ENCODE measurements at places on chromosomes 5 and 9.

- no peaks in the 10 kb centered on the region for H3K27me3 ChIP-seq
- no peak overlapping the region for H3K27ac ChIP-seq
- no peak overlapping the region for H3K4me3 ChIP-seq
- no peaks in the 10 kb centered on the region for H3K36me3 ChIP-seq
Observed at GRCh38 chr5:137022725-137023124, 476.4 kb downstream of the SPOCK1 start.

GRCh38 chr5:41636605-41637004 lies 126.2 kb upstream of the PLCXD3 start:
- H3K4me3 ChIP-seq = no peak overlapping the region
- no peaks in the 10 kb centered on the region for H3K4me1 ChIP-seq
- no peaks in the 10 kb centered on the region for H3K36me3 ChIP-seq
- DNase-seq = no peak

GRCh38 chr5:21573416-21574314 lies 1279.5 kb downstream of the CDH12 start:
- H3K27ac ChIP-seq = no peak overlapping the region
- no peaks in the 10 kb centered on the region for H3K36me3 ChIP-seq
- H3K4me1 ChIP-seq = no peaks in the 10 kb centered on the region
- DNase-seq = no peak
- H3K27me3 ChIP-seq = no peaks in the 10 kb centered on the region
- no peak overlapping the region for H3K4me3 ChIP-seq

DNA sequence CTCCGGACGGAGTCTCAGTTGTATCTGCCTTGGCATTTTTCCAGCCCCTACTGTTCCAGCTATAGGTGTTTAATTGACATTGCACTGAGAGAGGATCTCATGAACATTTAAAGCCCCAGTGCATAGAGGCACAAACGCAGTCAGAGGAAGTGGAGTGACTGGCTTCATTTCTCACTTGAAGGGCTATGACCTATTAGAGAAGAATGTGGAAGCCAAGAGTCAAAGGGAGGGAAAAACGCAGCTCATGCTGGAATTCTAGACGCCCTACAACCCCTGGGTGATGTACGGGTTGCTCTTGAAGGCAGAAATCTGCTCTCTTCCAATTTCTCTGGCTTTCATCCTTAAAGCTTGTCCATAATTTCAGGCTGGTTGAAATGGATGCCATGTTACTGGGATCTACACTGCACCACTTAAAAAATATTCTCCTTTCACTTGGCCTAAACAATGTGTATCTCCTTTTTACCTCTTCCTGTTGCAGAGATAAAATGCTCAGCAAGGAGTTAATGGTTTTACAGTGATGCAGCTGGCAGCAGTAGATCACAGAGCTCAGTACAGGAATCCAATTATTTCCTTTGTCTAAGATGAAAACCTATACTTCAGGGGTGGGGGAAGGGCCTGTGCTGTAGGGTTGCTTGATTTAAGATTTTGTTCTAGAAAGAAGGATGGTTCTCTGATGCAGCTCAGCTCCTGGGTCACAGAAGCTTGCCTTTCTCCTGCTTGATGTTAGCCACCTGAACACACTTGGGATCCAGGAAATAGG lies 61.8 kb upstream of the MAMDC2 start:
- no peaks in the 10 kb centered on the region for H3K27me3 ChIP-seq
- no peak overlapping the region for H3K27ac ChIP-seq
- no peaks in the 10 kb centered on the region for H3K36me3 ChIP-seq
- no peak overlapping the region for H3K4me3 ChIP-seq

DNA sequence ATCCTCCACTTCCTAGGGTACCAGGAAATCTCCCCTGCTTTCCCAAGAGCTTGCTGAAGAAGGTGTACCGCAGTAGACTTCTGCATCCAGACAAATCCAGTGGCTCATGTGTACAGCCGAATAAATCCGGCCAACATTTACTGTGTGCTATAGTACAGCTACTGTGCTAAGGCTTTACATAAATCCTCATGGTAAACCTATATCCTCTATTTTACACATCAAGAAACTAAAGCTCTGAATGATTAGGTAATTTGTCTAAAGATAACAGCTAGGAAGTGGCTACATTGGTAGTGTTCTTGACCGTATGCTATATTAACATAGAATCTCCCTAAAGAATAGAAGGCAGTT lies 511 bp upstream of the WDR41 start:
- peaks cover 12% of the 10 kb centered on the region for H3K4me1 ChIP-seq
- H3K4me3 ChIP-seq = no peak overlapping the region
- no peak for DNase-seq
- peaks cover 5% of the 10 kb centered on the region for H3K36me3 ChIP-seq
- no peaks in the 10 kb centered on the region for H3K27me3 ChIP-seq

DNA sequence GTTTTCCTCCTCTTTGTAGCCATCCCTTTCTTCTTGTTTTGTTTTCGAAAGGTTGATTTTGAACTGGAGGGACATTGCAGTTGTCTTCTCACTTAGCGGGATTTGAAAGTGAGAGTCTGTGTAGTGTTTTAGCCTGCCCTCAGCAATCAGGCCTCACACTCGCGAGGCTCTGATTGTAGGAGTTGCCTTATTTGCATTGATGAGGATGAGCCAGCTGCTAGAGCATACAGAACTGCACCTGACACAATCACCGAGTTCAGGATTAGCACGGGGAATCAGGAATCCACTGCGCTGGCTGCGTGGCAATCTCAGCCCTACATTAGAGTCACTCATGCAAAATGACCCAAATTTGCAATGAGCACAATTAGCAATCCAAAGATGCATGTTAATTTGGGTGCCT lies 122.5 kb upstream of the TMEM161B start:
- no peak overlapping the region for H3K4me3 ChIP-seq
- no peaks in the 10 kb centered on the region for H3K4me1 ChIP-seq
- no peaks in the 10 kb centered on the region for H3K36me3 ChIP-seq
- no peak for DNase-seq
- H3K27me3 ChIP-seq = no peaks in the 10 kb centered on the region

DNA sequence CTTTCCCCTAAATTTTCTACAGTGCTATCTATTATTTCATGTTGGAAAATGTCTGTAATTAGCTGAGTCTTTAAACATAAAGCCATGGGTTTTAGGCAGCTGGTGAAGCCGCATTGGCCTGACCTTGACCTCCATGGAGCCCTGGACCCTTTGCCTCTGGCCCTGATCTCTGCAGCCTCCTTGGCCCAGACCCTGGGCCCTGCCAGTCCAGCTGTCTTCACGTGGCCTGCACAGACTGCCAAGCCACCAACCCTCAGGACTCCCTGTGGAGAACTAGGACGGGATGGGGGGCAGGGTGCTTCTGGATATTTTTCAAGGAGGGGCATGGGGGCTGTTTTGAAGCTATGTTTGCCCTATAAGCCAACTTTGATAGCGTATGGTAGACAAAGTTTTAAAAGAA lies 29.8 kb upstream of the PPARGC1B start:
- no peaks in the 10 kb centered on the region for H3K27me3 ChIP-seq
- H3K4me3 ChIP-seq = no peak overlapping the region
- no peak overlapping the region for H3K27ac ChIP-seq

DNA sequence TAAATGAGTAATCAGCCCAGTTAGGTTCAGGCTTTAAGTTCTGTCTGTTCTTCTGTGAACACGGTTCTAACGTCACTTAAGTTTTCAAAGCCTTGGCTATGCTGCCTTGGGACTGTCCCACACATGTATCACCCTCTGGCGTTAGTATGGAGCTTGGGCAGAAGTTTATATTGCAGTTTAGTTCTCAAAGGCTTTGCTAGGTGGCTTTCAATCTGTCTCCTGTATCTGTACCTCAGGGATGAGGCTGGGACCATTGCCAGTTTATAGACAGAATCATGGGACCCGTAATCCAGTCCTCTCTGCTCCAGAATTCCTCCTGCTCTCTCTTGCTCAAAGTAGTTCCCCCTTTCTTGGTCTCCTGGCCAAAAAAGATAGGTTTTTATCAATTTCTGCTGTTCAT lies 12.1 kb downstream of the C9orf40 start:
- DNase-seq = no peak
- no peak overlapping the region for H3K27ac ChIP-seq
- H3K36me3 ChIP-seq = no peaks in the 10 kb centered on the region
- no peaks in the 10 kb centered on the region for H3K27me3 ChIP-seq

DNA sequence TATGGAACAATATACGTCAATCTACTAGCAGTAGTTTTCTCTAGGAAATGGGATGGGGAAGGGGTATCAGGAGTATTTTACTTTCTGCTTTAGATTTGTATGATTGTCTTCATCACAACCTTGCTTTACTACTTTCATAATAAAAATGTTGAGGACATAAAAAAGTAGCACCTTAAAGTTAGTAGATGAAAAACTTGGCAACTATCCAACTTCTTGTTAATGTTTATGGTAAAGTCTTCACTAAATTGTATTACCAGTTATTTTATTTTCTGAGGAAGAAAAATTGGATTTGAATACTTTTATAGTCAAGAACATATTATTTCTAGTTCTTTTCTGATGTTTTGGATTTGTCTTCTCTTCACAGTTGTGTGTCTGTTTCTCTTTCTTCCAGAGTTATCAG lies 372.1 kb downstream of the ARRDC3 start:
- no peaks in the 10 kb centered on the region for H3K27me3 ChIP-seq
- H3K4me3 ChIP-seq = no peak overlapping the region
- H3K4me1 ChIP-seq = no peaks in the 10 kb centered on the region
- no peak overlapping the region for H3K27ac ChIP-seq

- H3K27ac ChIP-seq = no peak overlapping the region
- H3K27me3 ChIP-seq = peaks cover 98% of the 10 kb centered on the region
- no peaks in the 10 kb centered on the region for H3K36me3 ChIP-seq
- DNase-seq = no peak
Observed at GRCh38 chr5:3602785-3603502, 7.3 kb downstream of the IRX1 start.

DNA sequence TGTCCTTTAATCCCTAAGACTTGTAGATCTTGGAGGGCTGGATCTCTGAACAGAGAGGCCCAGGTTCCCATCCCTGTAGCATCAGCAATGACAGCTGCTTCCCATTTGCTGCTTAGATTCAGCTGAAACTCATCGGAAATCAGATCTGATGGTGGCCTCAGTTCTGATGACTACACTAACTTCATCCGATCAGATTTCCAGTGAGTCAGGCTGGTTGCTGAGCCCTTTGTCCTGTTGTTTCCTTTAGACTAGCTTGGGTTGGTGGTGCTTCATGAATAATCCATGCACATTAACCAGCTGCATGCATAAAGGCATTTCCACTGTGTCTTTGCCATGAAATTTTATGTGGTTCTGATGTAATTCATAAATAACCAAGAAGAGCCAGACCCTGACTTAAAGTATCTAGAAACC lies 195.2 kb upstream of the TUT7 start:
- DNase-seq = no peak
- no peaks in the 10 kb centered on the region for H3K36me3 ChIP-seq
- no peak overlapping the region for H3K27ac ChIP-seq
- H3K4me3 ChIP-seq = no peak overlapping the region

DNA sequence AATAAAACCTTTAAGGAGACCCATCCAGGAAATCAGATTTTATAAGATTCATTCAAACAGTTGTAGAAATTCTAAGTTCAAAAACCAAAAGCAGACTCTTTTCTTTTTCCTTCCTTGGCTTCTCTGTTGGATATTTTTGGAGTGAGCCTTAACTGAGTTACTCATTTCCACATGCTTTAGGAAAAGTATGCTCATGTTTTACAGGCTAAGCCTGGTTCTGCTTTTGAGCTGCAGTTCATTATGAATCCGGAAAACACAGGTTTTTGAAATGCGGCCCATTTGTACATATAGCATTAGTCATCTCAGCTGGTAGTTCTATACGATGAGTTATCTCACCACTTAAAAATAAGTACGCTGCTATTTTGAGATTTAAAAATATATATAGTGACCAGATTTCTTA lies 156.6 kb upstream of the DMRT1 start:
- no peaks in the 10 kb centered on the region for H3K4me1 ChIP-seq
- H3K4me3 ChIP-seq = no peak overlapping the region
- H3K27ac ChIP-seq = no peak overlapping the region

DNA sequence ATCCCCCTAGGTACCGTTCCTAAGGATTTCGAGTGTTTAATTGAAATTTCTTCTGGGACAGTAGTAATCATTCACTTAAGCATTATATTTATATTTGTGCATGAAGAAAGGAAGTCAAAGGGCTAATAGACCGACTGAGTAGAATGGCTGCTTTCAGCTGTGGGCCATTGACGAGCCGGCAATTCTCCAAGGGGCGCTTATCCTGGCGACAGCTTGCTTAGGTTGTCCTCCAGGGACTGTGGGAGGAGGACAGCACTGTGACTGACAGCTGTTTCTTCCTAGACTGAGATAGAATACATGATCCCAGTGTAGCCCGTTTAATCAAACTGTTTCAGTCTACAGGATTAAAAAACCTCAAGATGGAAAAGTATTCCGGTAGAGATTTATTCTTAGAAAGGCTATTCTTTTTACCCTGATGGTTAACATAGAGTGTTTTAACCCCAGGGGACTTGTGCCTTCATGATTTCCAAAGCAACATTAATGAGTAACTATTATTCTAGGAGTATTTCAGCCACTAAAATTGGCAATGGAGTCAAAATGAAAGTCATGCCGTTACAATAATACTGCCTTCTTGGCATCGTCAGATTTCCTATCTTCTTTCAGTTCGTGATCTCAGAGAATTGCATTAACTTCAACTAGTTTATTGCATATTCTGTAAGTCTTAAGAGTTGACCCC lies 943.1 kb upstream of the WWC1 start:
- no peak overlapping the region for H3K27ac ChIP-seq
- no peaks in the 10 kb centered on the region for H3K36me3 ChIP-seq
- no peak for DNase-seq
- H3K27me3 ChIP-seq = no peaks in the 10 kb centered on the region
- H3K4me3 ChIP-seq = no peak overlapping the region
- no peaks in the 10 kb centered on the region for H3K4me1 ChIP-seq

GRCh38 chr5:138824924-138825863 lies 49.9 kb downstream of the LRRTM2 start:
- no peak overlapping the region for H3K4me3 ChIP-seq
- DNase-seq = no peak
- H3K4me1 ChIP-seq = no peaks in the 10 kb centered on the region
- H3K27ac ChIP-seq = no peak overlapping the region

DNA sequence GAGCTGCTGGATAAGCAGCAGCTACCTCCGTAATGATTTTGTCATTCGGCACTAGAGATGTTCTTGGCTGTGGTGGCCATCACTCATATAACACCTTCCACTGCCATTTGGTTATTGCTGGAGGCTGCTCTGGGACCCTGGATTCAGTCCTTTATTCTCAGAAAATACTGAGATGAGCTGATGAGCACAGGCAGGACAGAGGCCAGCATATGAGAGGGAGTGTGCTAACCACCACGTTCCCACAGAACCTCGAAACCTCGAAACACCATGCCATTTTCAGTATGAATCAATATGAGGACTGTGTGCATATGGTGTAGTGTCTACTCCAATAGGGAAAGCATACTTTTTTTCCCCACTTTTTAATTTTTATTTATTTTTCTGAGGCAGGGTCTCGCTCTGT lies 56.6 kb downstream of the ADAM19 start:
- no peak for DNase-seq
- peaks cover 4% of the 10 kb centered on the region for H3K4me1 ChIP-seq
- no peaks in the 10 kb centered on the region for H3K27me3 ChIP-seq
- H3K4me3 ChIP-seq = no peak overlapping the region
